Posterior vena cava (tissue), 2 donors: ENCODE measurements at places on chromosomes 7 and 10. TPM values are rescaled to one million over a fixed set of nuclear protein-coding genes. Genes with fewer than 3 reads are reported as not detected.

Gene HDAC9
- 42.3 TPM for total RNA-seq

Gene DNAJC12
- total RNA-seq, result 4.0 TPM

Gene PHKG1
- 3.8 TPM for total RNA-seq

Gene LRRC61
- total RNA-seq, result 2.6 TPM

Gene HOXA10
- total RNA-seq, result 9.2 TPM

Gene HGF
- 16.8 TPM for total RNA-seq

Gene ATOH7
- not detected for total RNA-seq

Gene CPED1
- total RNA-seq, result 99.6 TPM

Gene FFAR4
- 0.56 TPM for total RNA-seq

Gene ARHGEF5
- total RNA-seq, result 8.8 TPM

Gene C7orf33
- total RNA-seq, result not detected

Gene PSTK
- 2.3 TPM for total RNA-seq

Gene TCTN3
- total RNA-seq, result 26.9 TPM

Gene RBP4
- 3.1 TPM for total RNA-seq

Gene CDK13
- total RNA-seq, result 44.9 TPM

Gene C10orf105
- total RNA-seq, result 0.23 TPM

- no peak for DNase-seq
These were observed 58.4 kb upstream of the MACROH2A2 start for GRCh38 chr10:69994262-69994661.

DNA sequence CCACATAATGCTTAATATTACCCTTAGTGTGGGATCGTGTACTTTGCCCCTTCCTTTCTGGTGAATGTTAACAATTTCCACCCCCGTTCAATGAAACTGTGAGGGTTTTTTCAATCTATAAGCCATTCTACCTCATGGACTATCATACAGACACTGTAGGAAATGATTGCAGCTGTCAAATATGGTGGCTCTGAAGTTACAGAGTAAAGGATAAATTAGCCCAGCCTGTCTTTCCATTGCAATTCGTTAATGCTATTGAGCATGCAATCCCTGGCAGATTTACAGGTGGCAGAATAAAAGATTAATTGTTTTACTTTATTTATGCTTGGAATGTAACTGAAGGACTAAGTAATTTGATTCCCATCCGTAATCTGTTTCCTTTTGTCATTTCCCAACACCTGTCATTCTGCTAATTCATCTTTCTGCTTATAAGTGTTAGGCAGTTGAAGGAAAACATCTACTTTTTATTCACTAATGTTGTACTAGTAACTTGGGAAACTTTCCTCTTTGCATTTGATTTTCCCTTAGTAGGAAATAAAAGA, 1211.6 kb upstream of the LRRN3 start:
- DNase-seq, result no peak

DNA sequence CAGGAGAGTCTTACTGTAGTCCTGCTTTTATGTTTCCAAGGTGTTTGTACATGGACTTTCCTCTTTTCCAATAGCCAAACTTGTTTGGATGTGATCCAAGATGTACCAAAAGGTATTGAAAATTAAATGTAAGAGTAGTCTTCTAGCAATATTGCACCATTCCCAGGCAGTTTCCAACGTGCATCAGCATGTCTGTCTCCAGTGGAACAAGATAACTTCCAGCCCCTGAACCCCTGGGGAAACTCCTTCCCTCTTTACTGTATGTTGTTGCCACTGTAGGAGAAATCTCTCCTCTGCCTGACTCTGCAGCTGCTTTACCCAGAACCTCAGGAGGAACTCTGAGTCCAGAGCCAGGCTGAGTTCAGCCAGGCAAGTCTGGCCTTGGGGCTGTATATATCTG, 18.5 kb downstream of the ARMC10 start:
- DNase-seq, result no peak

GRCh38 chr10:94103801-94104221, 110.1 kb downstream of the PLCE1 start:
- no peak for DNase-seq

GRCh38 chr10:100020142-100020885, 10.6 kb upstream of the DNMBP start:
- DNase-seq, result no peak

DNA sequence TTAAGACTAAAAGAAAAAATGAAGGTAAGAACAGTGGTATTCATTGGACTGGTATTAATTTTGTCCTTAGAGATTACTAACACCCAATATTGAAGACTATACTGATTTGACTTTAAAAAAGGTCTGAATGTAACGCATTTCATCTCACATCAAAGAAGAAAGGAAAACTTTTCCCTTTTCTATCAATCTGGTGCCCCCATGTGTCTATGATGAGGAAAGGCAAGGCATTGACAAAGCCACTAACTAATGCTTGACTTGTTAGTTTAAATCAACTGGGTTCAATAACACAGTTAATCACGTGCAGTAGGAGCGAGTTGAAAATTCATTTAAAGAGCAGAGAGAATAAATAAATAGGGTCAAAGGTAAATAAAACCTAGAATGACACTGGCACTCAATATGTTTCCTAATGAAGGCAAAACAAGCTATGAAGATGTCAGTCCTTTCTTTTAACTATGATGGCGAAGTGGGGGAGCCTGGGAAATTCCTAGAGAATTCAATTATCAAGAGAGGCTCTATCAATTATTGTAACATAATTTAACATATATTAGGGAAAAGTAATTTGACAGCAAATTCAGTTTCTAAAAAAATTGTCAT, 180.9 kb downstream of the ANK3 start:
- no peak for DNase-seq

GRCh38 chr10:5532618-5533097, 7.9 kb downstream of the CALML3 start:
- peak; percentile 75 for DNase-seq

- DNase-seq, result no peak
These were observed 86.9 kb upstream of the SEMA3A start for GRCh38 chr7:84281518-84281917.

- DNase-seq, result no peak
These were observed 125.1 kb downstream of the THSD7A start for GRCh38 chr7:11706666-11707605.

DNA sequence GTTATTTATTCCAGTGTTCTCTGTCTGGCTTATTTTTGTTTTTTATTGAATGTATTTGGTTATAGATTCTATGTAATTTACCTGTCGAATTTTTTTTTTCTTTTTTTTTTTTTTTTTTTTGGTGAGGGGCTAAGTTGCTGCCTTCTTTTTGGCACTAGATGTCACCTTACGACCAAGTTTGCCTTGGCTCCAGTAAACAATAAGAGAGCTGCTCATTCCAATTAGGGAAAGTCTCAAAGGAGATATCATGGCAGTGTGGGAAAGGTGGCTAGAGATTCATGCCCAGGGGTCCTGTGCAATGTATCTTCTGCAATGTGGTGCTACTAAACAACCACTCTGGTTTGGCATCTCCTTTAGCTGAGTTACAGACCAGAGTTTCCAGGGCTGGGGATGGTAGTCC, 84.0 kb downstream of the PTPN20 start:
- no peak for DNase-seq

GRCh38 chr7:50834679-50835078, 52.0 kb upstream of the GRB10 start:
- DNase-seq, result no peak

DNA sequence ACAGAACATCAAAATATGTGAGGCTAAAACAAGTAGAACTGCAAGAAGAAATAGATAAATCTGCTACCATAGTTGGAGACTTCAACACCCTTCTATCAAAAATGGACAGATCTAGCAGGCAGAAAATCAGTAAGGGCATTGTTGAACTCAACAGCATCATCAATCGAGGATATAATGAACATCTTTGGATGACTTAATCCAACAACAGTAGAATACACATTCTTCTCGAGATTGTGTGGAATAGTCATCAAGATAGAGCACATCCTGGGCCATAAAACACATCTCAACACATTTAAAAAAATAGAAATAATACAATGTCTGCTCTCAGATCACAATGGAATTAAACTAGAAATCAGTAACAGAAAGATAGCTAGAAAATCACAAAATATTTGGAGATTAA, 9.9 kb downstream of the IGFBP1 start:
- DNase-seq, result no peak

GRCh38 chr10:24269476-24269875, 60.5 kb downstream of the KIAA1217 start:
- DNase-seq, result no peak

GRCh38 chr7:368651-369475, 78.9 kb downstream of the FOXL3 start:
- peak; percentile 80 for DNase-seq

- DNase-seq, result no peak
These were observed 147.2 kb downstream of the DYNC1I1 start for GRCh38 chr7:95919556-95919955.

DNA sequence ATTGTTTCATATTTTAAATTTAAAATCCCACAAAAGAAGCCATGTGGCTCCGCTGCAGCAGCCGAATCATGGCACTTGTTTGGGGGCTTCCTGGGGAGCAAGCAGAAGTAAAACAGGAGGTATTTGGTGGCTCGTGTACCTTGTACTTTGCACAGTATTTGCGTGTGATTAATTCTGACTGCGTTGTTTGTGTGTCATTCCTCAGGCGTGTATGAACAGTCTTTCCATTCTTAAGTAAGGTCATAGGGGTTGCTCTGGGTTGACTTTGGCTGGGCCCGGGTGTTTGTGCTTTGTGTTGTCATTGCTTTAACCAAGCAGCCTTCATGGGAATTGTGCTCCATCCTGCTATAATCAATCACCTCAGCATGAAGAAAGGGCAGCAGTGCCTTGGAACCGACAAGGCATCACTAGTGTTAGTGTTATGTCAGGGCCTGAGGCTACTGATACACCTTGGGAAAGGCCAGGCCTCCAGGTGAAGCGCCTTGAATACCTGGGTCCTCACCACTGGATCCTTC, 182.4 kb downstream of the ARHGAP21 start:
- no peak for DNase-seq

- no peak for DNase-seq
These were observed 1.9 kb upstream of the GPR22 start for GRCh38 chr7:107467972-107468371.

- DNase-seq, result no peak
These were observed 110.2 kb downstream of the RAB11FIP2 start for GRCh38 chr10:117936566-117936965.

- no peak for DNase-seq
These were observed 77.3 kb downstream of the CDC14C start for GRCh38 chr7:49001610-49002033.

DNA sequence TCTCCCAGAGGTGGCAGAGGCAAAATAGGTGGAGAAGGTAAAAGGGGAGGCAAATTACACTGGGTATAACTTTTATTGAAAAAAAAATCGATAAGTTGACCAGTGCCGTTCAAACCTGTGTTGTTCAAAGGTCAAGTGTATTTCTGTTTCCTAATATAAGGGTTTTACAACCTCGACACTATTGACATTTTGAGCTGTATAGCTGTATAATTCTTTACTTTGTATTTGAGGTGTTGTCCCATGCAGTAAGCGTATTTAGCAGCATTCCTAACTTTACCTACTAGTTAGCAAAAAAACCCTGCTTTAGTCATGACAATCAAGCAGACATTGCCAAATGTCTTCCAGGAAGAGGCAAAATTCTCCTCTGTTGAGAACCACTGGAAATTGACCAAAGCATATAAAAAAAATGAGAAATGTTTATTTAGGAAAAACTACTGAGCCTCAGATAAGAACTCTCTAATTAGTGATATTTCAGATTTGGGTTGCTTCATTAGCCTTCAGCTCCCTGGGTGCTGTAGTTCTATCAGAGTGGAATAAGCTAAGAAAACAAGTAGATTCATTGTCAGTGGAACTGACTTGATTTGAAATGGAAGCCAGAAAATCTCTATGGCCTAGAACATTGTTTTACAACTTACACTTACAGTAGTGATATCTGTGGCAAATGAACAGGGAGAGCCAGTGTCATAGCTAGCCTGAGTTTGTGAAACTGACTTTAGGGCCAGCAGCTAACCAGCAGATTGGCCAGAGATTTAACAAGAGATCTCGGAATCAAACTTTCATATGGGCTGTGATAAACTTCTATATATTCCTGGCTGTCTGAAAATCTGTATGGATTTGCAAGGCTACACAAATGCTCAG, 331.6 kb downstream of the DGKB start:
- no peak for DNase-seq

DNA sequence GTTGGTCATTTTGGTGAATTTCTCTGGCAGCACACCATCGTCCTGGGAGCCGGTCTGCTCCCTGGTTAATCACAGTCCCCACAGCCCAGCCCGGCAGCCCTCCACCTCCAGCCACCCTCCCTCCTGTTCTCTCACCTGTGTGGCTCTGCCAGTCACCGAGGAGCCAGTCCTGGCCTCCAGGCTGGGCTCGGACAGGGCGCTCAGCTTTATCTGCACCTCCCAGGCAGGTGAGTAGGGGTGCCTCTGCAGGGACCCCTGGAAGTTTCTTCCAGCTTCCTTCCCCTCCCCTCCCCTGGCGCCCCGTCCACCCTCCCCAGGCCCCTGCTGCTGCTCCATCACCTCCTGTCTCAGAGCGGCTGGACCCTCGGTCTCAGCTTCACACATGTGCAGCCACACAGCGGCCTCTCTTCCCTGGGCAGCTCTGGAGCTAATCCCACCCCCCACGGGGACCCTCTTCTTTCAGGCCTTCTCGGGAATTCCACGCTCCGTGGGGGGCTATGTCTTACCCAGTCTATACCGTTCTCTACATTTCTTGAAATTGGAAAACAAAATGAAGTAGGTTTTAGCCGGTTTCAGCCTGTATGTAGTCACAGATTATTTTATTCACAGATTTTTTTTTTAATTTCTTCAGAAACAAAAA, 213.9 kb upstream of the PPP2R2D start:
- no peak for DNase-seq

- no peak for DNase-seq
These were observed 141.3 kb downstream of the CFTR start for GRCh38 chr7:117621075-117621618.

DNA sequence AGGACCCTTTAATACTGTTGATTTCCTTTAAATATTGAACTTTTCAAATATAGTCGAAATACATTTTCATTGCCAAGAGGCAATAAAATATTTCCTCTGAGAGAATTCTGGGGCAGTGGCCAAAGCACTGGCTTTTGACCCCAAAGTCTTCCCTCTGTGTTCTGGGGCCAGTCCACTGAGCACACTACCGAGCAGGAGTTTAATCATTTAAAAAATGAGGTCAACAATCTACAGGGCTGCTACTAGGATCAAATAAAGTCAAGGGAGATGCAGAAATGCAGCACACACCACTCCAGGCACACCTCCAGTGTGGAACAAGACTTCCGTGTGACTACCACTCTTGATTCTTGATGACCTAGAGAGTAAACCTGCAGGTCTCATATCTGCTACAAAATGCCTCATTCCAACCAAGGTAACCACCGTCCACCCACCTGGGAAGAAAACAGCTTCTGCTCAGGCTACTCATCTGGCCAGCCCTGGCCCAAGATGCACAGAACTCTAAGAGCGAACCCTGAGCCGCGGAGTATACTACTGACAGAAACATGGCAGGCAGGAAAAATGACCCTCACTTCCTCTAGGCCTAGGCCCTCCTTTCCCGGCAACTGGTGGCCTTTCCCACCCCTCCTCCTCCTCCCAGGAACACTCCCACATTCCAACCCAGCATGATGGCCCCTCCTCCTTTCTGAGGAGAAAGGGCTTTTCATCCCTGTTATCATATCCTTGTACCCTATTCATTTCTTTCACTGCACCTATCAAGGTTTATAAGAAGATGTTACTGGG, 97.7 kb downstream of the ALOX5 start:
- DNase-seq, result no peak

GRCh38 chr7:37656913-37657530, 26.5 kb upstream of the GPR141 start:
- no peak for DNase-seq
